Right atrium auricular region (tissue), 2 donors: ENCODE measurements at places on chromosomes 1 and 21.

GRCh38 chr1:87334351-87335174, 5.9 kb downstream of the LMO4 start:
- H3K4me1 ChIP-seq: no peaks in the 10 kb centered on the region
- H3K36me3 ChIP-seq: peaks cover 5% of the 10 kb centered on the region
- no peaks in the 10 kb centered on the region for H3K27me3 ChIP-seq

- no peak overlapping the region for H3K27ac ChIP-seq
- DNase-seq: no peak
- no peak overlapping the region for H3K4me3 ChIP-seq
- no peaks in the 10 kb centered on the region for H3K27me3 ChIP-seq
Observed at GRCh38 chr1:162405800-162406199, 6.1 kb downstream of the SH2D1B start.

DNA sequence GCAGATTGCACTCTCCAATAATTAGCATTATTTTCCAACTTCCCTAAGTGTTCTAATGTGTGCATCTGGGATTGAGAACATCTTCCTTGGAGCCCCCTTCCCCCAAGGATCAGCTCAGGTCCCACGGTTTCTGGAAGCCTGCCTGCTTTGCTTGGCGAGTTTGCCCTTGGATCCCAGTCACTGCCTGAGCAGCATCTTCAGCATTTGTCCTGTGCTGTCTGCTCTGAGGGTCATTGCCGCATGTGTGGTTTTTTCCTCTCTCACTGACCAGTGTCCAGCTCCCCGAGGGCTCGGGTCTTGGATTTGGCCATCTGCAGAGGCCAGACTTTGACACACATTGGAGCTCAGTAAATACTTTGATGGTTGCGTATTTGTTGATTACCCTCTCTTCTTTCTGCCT, 18.1 kb downstream of the VANGL2 start:
- H3K27ac ChIP-seq: no peak overlapping the region
- H3K4me3 ChIP-seq: no peak overlapping the region
- no peak for DNase-seq

DNA sequence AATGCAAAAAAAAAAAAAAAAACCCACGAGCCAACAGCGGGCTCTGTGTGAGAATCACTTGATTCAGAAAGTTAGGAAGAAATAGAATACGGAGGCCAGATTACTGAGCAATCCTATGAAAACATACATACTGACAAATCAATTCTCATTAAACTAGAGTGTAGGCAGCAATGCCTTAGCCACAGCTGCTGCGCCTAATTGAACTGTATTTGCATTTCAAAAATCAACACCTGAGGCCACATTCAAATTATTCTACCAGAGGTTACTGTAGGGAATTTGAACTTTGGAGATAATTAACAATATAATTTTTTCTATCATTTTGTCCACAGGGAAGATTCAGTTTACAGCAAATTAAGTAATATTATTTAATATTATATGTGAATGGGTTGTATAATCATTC, 138.4 kb upstream of the PLD5 start:
- no peak overlapping the region for H3K27ac ChIP-seq
- DNase-seq: no peak
- no peaks in the 10 kb centered on the region for H3K27me3 ChIP-seq
- H3K4me1 ChIP-seq: no peaks in the 10 kb centered on the region

- no peak for DNase-seq
- no peaks in the 10 kb centered on the region for H3K36me3 ChIP-seq
- no peaks in the 10 kb centered on the region for H3K27me3 ChIP-seq
- peaks cover 56% of the 10 kb centered on the region for H3K4me1 ChIP-seq
- H3K27ac ChIP-seq: peak overlapping the region; percentile 88
Observed at GRCh38 chr1:208242941-208243526, 1.1 kb downstream of the PLXNA2 start.

DNA sequence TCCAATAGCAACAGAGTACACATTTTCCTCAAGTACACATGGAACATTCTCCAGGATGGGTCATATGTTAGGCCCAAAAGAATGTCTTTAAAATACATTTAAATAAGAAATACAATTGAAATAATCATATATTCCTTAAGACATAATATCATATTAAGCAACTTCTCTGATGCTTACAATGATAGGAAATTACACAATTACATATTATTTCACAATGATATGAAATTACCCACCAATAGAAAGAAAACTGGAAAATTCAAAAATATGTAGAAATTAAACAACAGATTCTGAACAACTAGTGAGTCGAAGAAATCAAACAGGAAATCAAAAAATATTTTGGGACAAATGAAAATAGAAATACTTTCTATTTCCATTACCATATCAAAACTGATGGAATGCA, 45.6 kb downstream of the FLVCR1 start:
- H3K4me3 ChIP-seq: no peak overlapping the region
- H3K27me3 ChIP-seq: no peaks in the 10 kb centered on the region
- H3K27ac ChIP-seq: no peak overlapping the region
- no peak for DNase-seq

- no peak for DNase-seq
- H3K36me3 ChIP-seq: no peaks in the 10 kb centered on the region
- H3K4me1 ChIP-seq: no peaks in the 10 kb centered on the region
- no peak overlapping the region for H3K4me3 ChIP-seq
Observed at GRCh38 chr1:99546432-99547416, 99.2 kb upstream of the PALMD start.

- H3K36me3 ChIP-seq: no peaks in the 10 kb centered on the region
- no peak overlapping the region for H3K27ac ChIP-seq
- no peak for DNase-seq
- H3K4me1 ChIP-seq: no peaks in the 10 kb centered on the region
Observed at GRCh38 chr1:29543586-29543985, 307.3 kb downstream of the PTPRU start.

DNA sequence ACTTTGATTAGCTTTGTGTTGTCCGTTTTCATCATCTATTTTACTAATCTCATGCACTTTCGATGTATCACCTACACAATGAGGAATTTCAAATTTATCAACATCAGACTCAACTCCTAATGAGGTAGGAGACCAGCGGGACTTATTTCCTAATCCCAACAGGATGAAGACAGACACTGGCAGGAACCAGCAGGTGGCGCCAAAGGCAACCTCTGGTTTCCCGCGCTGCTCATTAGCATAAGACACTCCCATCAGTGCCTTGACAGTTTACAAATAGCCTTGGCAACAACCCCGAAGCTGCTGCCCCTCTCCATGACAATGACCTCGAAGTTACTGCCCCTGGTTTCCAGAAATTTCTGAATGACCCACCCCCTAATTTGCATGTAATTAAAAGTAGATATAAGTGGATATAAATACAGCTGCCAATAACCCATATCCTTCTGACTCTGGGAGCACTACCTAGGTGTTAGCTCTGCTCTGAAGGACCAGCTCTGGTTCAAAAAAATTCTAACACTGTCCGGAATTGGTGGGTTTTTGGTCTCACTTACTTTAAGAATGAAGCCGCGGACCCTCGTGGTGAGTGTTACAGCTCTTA, 974.8 kb downstream of the ADGRL2 start:
- H3K27ac ChIP-seq: no peak overlapping the region
- no peak for DNase-seq
- no peaks in the 10 kb centered on the region for H3K36me3 ChIP-seq
- H3K4me3 ChIP-seq: no peak overlapping the region
- H3K4me1 ChIP-seq: no peaks in the 10 kb centered on the region
- no peaks in the 10 kb centered on the region for H3K27me3 ChIP-seq

DNA sequence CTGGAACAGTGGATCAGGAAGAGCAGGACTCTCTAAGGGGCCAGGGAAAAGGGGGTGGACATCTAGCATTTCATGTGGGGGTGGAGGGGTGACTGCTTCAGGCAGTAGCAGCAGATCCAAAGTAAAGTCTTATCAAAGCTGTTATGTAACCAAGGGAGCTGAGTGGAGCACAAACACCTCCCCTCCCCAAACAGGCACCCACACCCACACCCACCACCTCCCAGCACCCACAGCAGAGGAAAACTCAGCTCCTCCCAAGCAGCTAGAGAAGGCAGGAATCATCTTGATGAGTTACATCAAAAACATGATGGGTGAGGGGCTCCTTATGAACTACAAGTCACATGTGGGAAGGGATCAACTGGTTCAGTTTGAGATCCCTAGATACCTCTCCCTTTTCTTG, 6.0 kb downstream of the DLGAP3 start:
- no peak for DNase-seq
- no peak overlapping the region for H3K27ac ChIP-seq
- no peaks in the 10 kb centered on the region for H3K4me1 ChIP-seq
- peaks cover 7% of the 10 kb centered on the region for H3K27me3 ChIP-seq
- no peaks in the 10 kb centered on the region for H3K36me3 ChIP-seq
- H3K4me3 ChIP-seq: no peak overlapping the region
